A549 treated with DMSO at 1 μM for 4 hours (cell line): ENCODE measurements at places on chromosomes 7 and 10. TPM values are rescaled to one million over a fixed set of nuclear protein-coding genes. Genes with fewer than 3 reads are reported as not detected.

The SPDYE2 gene
- 0.05 TPM in 1 of 5 replicates, not detected in the others for total RNA-seq

The ADCY1 gene
- total RNA-seq: 1.9 to 3.4 TPM (median 2.4 TPM) in 5 replicates

The GTF2IRD1 gene
- 9.1 to 13.2 TPM (median 11.1 TPM) in 5 replicates for total RNA-seq

The CNPY1 gene
- not detected in 5 replicates for total RNA-seq

The ALOX5 gene
- total RNA-seq: 0.13 to 0.66 TPM (median 0.28 TPM) in 5 replicates

The NKX6-2 gene
- total RNA-seq: 0.10 to 0.25 TPM (median 0.23 TPM) in 5 replicates

The CDC14C gene
- total RNA-seq: not detected in 5 replicates

The FZD1 gene
- total RNA-seq: 2.4 to 2.9 TPM (median 2.6 TPM) in 5 replicates

The PON3 gene
- 28.7 to 39.9 TPM (median 35.0 TPM) in 5 replicates for total RNA-seq

The GIGYF1 gene
- 15.2 to 24.0 TPM (median 19.9 TPM) in 5 replicates for total RNA-seq

The HGF gene
- 0.08 to 0.13 TPM (median 0.12 TPM) in 3 of 5 replicates, not detected in the others for total RNA-seq

The NCOA4 gene
- total RNA-seq: 90.8 to 112 TPM (median 103 TPM) in 5 replicates

The SLC13A1 gene
- not detected in 5 replicates for total RNA-seq

The SLC4A2 gene
- 206 to 317 TPM (median 271 TPM) in 5 replicates for total RNA-seq

The CEP55 gene
- 56.8 to 76.0 TPM (median 71.2 TPM) in 5 replicates for total RNA-seq

The PWWP2B gene
- total RNA-seq: 11.6 to 18.6 TPM (median 16.6 TPM) in 5 replicates

The MICALL2 gene
- 20.3 to 32.9 TPM (median 30.5 TPM) in 5 replicates for total RNA-seq

The CALHM1 gene
- not detected in 5 replicates for total RNA-seq

The CFAP46 gene
- total RNA-seq: 0.45 to 2.0 TPM (median 1.4 TPM) in 5 replicates

The TMEM176B gene
- 0.09 to 0.16 TPM in 2 of 5 replicates, not detected in the others for total RNA-seq

The DBNL gene
- total RNA-seq: 65.7 to 74.1 TPM (median 66.9 TPM) in 5 replicates

The SEPHS1 gene
- 68.8 to 74.8 TPM (median 71.0 TPM) in 5 replicates for total RNA-seq

The STAG3 gene
- total RNA-seq: 0.08 to 0.27 TPM (median 0.14 TPM) in 4 of 5 replicates, not detected in the other

The EGFR gene
- total RNA-seq: 105 to 158 TPM (median 140 TPM) in 5 replicates

The IL6 gene
- 2.3 to 7.6 TPM (median 3.2 TPM) in 5 replicates for total RNA-seq

The FAM25A gene
- not detected in 5 replicates for total RNA-seq

The CRHR2 gene
- not detected in 5 replicates for total RNA-seq

The ABCA13 gene
- 0.01 to 0.07 TPM (median 0.05 TPM) in 4 of 5 replicates, not detected in the other for total RNA-seq

The TACC2 gene
- total RNA-seq: 90.6 to 96.2 TPM (median 91.1 TPM) in 5 replicates

The GPR146 gene
- total RNA-seq: 2.0 to 2.3 TPM (median 2.1 TPM) in 5 replicates

The IRF5 gene
- total RNA-seq: 12.8 to 17.4 TPM (median 14.7 TPM) in 5 replicates

The WDR37 gene
- total RNA-seq: 7.7 to 9.0 TPM (median 7.9 TPM) in 5 replicates

The FRAT2 gene
- 6.0 to 8.5 TPM (median 8.2 TPM) in 5 replicates for total RNA-seq

The EPHB4 gene
- 34.2 to 45.6 TPM (median 41.5 TPM) in 5 replicates for total RNA-seq

The UNCX gene
- 0.07 to 0.08 TPM in 2 of 5 replicates, not detected in the others for total RNA-seq

The CABCOCO1 gene
- 0.11 to 0.33 TPM (median 0.23 TPM) in 4 of 5 replicates, not detected in the other for total RNA-seq

The AQP1 gene
- total RNA-seq: 0.41 to 0.88 TPM (median 0.44 TPM) in 5 replicates

The VPS41 gene
- total RNA-seq: 22.0 to 29.8 TPM (median 27.6 TPM) in 5 replicates

The VAX1 gene
- 1.3 to 1.9 TPM (median 1.5 TPM) in 5 replicates for total RNA-seq

The HABP2 gene
- 0.03 to 0.13 TPM (median 0.08 TPM) in 4 of 5 replicates, not detected in the other for total RNA-seq

The COL17A1 gene
- total RNA-seq: 1.8 to 3.2 TPM (median 2.5 TPM) in 5 replicates

The AS3MT gene
- 3.9 to 5.7 TPM (median 4.5 TPM) in 5 replicates for total RNA-seq

The BEND7 gene
- total RNA-seq: 11.7 to 14.5 TPM (median 13.2 TPM) in 5 replicates

The TMEM26 gene
- 0.06 to 0.43 TPM (median 0.20 TPM) in 5 replicates for total RNA-seq

The TEX47 gene
- total RNA-seq: not detected in 5 replicates

The UBTD1 gene
- 15.7 to 20.4 TPM (median 17.4 TPM) in 5 replicates for total RNA-seq

The PARD3 gene
- total RNA-seq: 68.4 to 93.8 TPM (median 85.7 TPM) in 5 replicates

The SPDYE9 gene
- total RNA-seq: not detected in 5 replicates

The TMEM72 gene
- total RNA-seq: not detected in 5 replicates

The STX1A gene
- total RNA-seq: 60.0 to 84.0 TPM (median 75.3 TPM) in 5 replicates

The EPHA1 gene
- total RNA-seq: 0.27 TPM in 1 of 5 replicates, not detected in the others

The KLF14 gene
- 0.05 TPM in 2 of 5 replicates, not detected in the others for total RNA-seq

The SORBS1 gene
- total RNA-seq: 0.39 to 0.80 TPM (median 0.66 TPM) in 5 replicates

The STK32C gene
- total RNA-seq: 32.3 to 49.8 TPM (median 45.5 TPM) in 5 replicates

The SLC18A3 gene
- total RNA-seq: 0.03 TPM in 1 of 5 replicates, not detected in the others
